ENCODE measurements at places on chromosomes 4 and X.

- DNase-seq = no peak
These were observed 196.0 kb upstream of the EDNRA start for GRCh38 chr4:147284935-147285334.

GRCh38 chrX:38211891-38212635 lies 8.6 kb downstream of the SRPX start:
- DNase-seq = no peak

DNA sequence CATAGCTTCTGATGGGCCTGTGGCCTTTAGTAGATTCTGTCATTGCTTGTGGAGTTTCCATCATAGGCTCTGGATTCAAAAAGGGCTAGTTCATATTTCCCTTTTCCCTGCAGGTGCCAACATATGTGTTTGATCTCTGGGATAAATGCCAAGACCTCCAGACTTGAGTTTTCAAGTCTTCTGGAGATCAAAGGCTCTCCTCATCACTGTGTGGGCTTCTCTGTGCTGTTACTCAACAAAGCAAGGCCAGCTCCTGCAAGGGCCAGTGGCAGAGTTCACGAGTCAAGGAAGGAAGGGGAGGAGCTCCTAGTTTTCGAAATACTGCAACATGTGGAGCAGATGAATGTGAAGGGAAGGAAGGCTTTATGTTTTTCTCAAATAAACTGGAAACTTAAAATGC lies 62.7 kb upstream of the SCML1 start:
- DNase-seq = no peak

GRCh38 chr4:122873821-122874593 lies 47.4 kb downstream of the FGF2 start:
- no peak for DNase-seq

GRCh38 chr4:152992027-152992426 lies 55.9 kb downstream of the FHDC1 start:
- no peak for DNase-seq

- no peak for DNase-seq
These were observed 75.1 kb upstream of the SLC7A11 start for GRCh38 chr4:138317175-138317748.

- DNase-seq = no peak
These were observed 78.0 kb downstream of the DMD start for GRCh38 chrX:33133320-33133719.

All from left renal cortex interstitium (tissue), 4 donors.